ENCODE measurements at places on chromosomes 6 and 20. TPM values are rescaled to one million over a fixed set of nuclear protein-coding genes. Genes with fewer than 3 reads are reported as not detected.

- DNase-seq = no peak
Observed at GRCh38 chr6:16688436-16688835, 72.8 kb downstream of the ATXN1 start.

CST7 gene
- total RNA-seq = 2.5 TPM

GRCh38 chr20:53628076-53628475 lies 34.4 kb upstream of the ZNF217 start:
- no peak for DNase-seq

DNA sequence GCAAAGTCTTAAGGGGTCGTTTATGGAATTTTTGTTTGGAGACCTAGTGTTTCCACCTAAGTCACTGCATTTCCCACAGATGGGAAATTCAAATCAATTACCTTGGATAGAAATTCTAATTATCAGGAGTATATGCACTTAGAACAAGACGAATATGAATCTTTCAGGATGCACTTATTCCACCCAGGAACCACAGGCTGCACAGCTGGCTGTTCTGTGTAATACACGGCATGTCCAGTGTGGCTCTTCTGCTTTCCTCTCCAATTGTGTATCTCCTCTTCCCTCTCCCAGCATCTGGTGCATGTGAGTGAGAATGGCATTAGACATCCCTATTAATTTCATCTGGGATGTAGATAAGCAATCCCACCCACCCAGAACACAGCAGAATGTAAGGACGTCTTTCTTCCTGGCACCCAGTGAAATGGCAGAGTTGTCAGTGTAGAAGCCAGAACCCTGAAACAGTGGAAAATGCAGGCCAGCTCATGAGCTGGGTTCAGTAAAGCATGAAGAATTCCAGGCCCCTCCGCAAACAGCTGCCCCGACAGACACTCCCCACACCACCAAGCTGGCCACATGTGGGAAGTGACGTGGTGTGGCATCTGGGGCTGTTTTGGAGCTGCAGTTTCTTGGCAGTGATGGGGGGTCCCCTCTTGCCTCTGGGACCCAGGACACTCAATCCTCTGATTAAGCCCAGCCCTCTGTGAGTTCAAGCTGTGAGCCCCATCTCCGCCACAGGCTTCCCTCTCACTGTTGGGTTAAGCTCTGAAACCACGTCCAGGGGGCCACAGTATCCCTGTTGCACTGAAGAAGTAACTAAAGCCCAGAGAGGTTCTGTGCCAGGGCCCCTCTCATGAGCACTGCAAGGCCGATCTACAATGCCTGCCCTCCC lies 180.1 kb upstream of the CST7 start:
- DNase-seq = no peak

DNA sequence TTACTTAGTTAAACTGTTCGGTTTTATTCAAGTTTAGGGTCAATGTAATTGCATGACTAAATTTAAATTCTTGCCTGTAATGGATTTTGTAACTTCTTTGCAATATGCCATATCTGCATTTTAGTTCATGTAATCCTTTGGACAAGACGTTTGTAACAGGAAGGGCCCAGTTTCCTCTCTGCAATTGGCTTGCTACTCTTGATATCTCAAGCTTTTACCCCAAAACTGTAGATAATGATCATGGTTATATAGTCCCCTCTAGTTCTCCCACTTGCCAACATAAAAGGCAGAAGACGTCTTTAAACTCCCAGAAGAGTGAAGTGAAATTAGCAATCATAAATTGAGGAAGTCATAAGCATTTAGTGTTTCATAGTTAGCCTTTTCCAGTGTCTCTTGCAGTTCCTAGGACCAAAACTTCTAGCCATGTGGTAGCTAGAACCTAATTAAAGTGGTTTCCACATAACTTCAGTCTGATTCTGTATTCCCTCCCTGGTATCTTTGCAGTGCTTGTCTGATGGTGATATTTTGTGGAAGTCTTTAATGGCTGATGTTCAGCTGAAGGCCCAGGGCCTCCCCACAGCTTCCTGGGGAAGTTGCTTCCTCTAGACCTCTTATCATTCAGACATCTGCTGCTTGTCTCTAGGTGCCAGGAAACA lies 117.8 kb upstream of the SUPT3H start:
- DNase-seq = no peak

- DNase-seq = no peak
Observed at GRCh38 chr6:138393871-138394783, 9.9 kb upstream of the HEBP2 start.

DNA sequence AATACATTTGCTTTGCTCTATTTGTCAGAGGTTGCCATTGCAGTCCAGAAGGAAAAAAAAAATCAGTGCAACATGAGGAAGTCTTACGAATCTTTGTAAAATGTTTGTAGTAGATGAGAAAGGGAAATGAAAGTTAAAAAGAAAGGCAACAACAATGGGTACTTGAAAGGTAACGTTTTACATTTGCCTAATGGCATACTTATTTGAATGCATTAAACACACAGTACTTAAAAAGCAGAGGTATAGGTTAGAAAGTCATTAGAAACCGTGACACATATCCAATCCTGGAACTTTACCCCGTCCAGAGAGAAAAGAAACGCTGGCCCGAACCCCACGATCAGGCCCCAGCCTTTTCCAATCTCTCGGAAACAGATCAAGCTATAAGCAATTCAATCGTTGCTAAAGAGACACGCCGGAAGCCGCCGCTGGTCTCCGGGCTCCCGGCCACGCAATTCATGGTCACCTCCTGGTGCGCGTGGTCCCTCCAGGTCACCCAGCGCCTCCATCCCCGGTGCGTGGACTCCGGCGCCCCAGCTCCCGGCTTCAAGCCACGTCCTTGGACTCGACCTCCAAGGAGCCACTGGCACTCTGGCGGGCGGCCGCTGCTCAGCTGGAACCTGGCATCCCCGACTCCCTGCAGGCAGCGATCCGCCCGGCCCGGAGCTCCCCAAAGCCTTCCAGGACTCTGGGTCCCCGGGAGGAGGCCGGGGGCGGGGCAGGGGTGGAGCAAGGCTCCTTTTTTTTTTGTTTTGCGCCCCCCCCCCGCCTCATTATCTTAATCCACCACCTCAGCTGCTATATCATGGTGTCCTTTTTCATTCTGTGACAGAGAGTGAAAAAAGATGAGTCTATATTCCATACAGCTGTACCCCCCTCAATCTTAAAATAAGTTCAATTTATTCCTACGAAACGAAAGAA lies at the start of gene SLC18B1:
TSS of gene SLC18B1 (minus strand) at position 687 of the 918 bp plus-strand sequence. CDS start at position 506, 181 bp downstream.
- no peak for DNase-seq

DNA sequence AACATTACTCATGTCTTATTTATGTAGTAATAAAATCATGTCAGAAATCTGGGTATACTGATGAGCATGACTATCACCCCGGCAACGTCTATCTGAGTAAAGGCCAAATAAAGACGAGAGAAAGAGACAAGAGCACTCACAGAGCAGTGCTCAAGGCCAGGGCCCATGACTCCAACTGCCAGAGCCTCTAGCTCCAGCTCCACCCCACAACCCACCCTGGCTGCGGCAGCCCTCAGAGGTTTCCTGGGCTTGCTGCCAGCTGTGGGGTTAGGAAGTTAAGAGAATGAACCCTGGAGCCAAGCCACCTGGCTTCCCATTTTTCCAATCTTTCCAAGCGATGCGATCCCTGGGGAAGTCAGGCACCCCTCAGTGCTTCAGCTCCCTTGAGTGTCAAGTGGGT lies 92.0 kb upstream of the PAX1 start:
- DNase-seq = no peak

DNA sequence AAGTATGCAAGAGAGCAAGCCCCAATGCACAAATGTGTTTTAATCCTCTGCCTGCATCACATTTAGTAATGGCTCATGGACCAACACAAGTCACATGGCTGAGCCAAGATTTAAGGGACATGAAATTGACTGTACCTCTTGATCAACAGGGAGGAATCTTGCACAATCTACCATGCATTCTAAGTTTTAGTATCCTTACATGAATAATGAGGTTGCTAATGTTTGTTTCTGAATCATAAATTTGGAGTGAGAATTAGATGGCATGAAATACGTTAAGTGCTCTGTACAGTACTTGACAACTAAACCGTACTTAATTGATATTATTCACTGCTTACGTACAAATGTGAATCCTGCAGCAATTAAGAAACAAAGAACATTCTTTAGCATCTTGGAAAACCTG lies 553.8 kb upstream of the JAG1 start:
- DNase-seq = no peak

- DNase-seq = no peak
Observed at GRCh38 chr6:111692327-111693164, 86.9 kb upstream of the TRAF3IP2 start.

GRCh38 chr6:68711386-68712000 lies 76.4 kb downstream of the ADGRB3 start:
- DNase-seq = no peak

TINAG gene
- not detected for total RNA-seq

DNA sequence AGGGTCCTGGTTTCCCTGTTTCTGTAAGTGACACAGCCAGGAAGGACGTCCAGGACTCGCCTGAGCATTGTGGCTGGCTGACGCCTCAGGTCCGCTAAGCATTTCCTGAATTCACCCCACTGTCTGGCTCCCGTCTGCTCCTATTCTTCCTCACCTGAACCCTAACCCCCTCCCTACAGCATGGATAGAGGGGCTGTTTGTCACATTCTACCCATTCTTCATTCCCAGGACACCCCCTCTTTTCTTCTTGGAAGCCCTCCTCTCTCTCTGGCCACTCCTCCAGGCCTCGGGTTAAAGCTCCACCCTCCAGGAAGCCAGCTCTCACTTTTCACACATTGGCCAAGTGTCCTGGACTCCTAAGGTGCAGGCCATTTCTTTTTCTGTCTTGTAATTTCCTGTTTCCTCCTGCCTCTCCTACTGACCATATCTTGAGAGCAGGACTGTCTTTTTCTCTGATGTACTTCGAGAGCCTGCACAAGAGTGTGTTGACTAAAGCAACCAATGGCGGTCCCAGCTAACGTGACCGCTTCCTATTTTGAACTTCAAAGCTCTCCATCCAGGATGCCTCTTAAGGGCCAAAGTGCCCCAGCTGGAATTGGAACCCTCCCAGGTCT lies 24.2 kb upstream of the MYMX start:
- DNase-seq = no peak

- no peak for DNase-seq
Observed at GRCh38 chr6:12174878-12175277, 115.3 kb upstream of the EDN1 start.

DNA sequence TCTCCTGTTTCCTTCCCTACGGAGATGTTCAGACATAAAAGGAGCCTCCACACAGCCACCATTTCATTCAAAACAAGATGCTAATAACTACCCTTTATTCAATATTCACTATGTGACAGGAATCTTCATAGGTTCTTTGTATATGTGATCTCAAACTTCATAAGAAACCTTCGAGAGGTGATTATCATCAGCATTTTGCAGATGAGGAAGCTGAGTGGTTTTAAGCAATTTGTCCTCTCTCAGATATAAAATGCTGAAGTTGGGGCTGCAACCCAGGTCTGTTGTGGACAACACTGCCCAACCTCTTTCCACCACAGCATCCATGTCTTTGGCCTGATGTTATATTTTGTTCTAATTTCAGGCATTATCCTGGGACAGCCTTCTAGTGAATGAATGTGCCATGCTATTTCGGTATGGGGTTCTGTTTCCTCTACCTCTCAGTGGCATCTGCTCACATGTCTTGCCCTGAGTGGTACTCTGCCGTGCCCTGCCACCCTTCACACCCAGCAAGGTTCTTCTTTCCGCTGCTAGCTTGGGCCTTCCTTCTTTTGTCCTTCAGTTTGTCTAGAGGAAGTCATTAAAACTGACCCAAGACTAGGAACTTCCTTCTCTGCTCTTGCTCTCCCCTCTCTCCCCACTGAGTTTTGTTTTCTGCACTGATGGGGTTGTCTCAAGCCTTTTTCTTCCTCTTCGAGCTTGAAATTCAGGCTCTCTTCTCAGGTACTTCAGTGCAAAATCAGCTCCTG lies 300.9 kb upstream of the PRDM1 start:
- no peak for DNase-seq

DNA sequence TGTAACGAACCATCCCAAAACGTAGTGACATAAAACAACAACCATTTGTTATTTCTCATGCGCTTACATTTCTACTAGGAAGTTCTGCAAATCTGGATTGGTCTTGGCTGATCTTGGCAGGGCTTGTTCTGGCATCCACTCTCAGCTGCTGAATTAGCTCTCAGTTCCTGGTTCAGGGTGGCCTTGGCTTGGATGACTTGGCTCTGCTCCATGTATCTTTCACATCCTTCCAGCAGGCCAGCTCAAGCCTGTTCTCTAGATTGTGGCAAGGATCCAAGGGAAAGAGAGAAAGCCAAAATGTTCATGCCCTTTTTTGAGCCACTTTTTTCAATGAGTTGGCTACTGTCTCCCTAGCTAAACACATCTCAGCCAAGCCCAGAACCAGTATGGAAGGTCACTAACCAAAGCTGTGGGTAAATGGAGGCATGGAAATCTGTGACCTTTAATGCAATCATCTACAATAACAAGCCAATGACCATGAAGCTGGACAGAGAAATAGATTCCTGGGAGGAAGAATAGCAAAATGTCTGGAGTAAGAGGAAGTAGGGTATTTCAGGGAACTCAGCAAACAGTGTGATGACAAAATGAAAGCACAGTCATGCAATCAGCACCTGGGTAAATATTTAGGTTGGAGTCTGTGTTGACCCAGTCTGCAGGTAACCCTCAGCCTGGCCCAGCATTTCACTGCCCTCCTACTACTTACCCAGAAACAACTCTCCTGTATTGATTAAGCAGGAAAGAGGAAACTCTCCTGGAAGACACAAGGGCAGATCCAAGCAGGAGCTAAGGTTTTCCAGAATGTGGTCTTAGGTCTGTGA lies 32.7 kb upstream of the SNAP25 start:
- no peak for DNase-seq

PLCG1 gene
- 47.3 TPM for total RNA-seq

GRCh38 chr20:58553166-58553696 lies 38.0 kb upstream of the APCDD1L start:
- no peak for DNase-seq

DNA sequence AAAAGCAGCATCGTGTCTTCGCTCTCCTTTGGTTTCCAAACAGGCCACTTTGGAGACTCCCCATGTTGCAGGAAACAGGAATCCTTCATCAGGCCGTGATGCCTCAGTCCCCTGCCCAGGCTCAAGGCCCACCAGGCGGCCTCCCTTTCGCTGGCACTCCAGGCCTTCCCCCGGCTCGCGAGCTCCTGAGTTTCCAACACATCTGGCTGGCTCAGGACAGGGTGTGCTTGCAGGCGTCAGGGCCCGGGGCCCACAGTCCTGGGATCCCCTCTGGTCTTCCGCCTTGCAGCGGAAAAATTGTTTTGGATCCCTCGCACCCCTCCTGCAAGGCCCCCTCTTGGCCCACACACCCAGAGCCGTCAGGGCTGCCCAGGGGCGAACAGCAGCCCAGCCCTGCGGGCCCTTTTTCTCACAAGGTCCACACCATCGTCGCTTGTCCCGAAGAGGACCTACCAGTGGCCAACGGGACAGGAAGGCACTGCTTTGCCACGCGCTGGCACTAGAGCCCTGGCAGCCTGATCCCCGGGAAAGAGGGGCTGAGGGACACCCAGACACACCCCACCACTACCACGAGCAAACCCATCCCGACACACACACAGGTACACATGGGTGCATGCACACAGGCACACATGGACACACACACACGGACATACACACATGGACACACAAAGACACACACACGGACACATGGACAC lies 1930.9 kb upstream of the DEFB115 start:
- DNase-seq = no peak

DNA sequence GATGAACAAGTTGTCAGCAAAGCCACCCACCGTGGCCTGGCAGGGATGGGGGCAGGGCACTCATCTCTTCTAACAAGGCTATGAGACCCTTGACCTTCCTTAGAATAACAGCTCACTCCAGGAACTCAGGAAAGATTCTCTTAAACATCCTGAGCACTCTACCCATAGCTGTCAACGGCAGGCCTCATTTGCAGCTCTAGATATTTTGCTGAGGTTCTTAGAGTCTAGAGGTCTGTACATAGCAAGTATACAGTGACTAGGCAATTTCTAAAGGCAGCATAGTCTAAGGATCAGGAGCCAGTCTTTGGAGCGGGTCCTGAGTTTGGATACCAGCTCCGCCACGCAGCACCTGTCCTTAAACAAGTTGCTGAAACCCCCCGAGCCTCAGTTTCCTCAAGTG lies 11.7 kb downstream of the TRERF1 start:
- no peak for DNase-seq
